ENCODE measurements at places on chromosomes 11 and 22.

DNA sequence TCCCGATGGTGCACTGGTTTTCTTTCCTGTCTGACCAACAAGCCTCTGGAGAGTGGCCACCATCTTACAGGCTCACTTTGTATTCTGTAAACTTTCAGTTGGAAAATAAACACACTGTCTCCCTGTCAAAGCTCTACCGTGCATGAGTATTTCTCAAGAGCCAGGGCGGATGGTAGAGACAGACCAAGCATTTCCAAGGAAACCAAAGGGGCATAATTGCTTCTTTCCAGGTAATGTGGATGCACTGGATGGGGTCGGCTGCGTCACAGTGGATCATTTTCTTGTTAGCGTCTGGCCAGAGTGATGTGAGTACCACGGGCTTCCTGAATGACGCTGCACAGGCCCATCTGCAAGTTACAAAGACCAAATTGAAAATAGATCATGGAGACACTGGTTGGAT lies 5.1 kb upstream of the SEZ6L start:
- no peak for DNase-seq

DNA sequence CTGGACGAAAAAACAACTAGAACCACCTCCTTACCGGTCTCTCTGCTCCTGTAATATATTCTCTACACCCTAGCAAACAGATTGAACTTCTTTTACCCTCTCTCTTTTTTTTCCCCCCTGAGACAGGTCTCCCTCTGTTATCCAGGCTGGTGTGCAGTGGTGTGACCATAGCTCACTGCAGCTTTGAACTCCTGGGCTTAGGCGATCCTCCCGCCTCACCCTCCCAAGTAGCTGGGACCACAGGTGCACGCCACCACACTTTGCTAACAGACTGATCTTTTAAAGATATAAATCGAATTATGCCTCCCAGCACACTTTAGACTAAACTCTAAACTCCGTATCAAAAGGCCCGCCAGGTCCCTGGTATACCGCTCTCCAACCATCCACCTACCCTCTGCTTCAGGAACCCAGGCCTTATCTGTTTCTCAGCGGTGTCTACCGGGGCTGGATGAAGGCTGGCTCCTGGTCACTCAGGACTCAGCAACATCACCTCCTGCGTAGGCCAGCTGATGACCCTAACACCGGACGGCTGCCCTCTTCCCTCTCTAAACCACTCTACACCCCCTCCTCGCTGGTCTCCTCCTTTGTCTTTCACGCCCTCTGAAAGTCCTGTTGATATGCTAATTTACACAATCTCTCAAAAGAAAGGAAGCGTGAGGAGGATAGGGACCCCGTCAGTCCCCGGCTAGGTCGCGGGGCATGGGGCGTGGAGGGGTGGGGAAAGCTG lies 745 bp downstream of the C22orf39 start:
- DNase-seq: no peak

DNA sequence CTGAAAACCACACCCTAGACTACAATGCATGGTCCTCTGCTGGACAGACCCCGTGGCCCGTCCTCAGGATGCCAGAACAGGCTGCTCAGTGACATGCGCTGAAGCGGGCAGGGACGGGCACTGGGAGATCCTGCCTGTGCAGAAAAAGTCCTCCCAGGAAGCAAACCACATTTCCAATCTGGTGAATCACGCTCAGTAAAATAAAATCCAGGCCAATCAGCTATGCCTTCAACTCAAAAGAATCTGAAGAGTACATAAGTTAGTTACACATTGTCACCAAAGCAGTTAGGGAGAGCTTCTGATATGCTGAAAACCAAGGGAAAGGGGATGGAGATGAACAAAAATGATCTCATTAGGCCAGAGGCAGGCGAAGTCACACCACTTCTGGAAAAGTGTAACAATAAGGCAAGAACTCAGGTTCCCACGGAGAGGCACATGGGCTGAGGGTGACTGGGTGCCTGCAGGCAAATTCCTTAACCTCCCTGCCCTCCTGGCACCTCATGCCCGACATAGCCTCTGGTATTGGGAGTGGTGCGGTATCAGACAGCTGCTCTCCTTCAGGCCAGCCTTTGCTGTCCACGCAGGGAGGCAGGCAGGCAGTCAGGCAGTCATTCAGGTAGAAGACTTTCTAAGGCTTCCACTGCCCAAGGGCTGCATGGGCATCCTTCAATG lies 66.4 kb downstream of the APOL5 start:
- no peak for DNase-seq

GRCh38 chr11:124874571-124875255 lies 9.5 kb downstream of the ROBO3 start:
- DNase-seq: no peak

DNA sequence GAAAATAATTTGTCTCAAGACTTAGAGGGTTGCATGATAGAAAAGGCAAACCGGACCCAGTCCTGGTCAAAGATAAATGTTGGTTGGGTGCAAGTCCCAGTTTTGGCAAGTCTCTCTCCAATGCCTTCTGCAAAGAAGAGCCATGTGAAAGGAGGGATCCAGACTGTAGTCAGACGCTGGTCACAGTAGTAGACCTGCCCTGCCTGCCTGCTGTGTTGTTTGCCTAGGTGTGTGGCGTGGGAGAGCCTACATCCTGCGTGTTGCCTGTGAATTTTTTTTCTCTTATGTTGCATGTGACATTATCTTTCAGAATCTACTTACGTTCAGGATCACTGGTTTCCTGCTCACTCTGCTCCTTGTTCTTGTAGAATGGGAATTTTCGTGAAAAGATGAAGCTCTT lies 197.6 kb upstream of the CCDC90B start:
- no peak for DNase-seq

Measured in BE2C (cell line).